Choroid plexus epithelial cell (primary cell): ENCODE measurements at places on chromosomes 3 and 15.

DNA sequence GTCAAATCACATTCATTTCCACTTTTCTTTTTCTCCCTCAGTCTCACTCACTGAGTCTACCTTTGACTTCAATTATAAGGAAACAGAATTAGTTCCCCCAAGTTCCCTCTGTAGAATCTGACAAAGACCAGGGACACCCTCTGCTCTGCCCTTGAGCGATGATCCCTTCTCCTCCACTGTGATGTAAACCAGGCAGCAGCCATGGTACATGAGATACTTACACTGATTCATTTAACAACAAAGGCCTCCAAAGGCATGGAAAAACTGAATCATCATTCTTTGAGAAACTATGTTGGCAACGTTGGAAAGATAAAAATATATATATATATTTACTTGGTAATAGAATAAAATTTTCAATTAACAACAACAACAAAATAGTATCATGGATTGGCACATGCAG is 84.1 kb downstream of the P3H2 start:
- peak; percentile 72 for DNase-seq

- no peak for DNase-seq
Observed at GRCh38 chr3:192183109-192183508, 544.2 kb downstream of the FGF12 start.

GRCh38 chr15:50107591-50108408 is 11.2 kb downstream of the ATP8B4 start:
- DNase-seq: no peak

DNA sequence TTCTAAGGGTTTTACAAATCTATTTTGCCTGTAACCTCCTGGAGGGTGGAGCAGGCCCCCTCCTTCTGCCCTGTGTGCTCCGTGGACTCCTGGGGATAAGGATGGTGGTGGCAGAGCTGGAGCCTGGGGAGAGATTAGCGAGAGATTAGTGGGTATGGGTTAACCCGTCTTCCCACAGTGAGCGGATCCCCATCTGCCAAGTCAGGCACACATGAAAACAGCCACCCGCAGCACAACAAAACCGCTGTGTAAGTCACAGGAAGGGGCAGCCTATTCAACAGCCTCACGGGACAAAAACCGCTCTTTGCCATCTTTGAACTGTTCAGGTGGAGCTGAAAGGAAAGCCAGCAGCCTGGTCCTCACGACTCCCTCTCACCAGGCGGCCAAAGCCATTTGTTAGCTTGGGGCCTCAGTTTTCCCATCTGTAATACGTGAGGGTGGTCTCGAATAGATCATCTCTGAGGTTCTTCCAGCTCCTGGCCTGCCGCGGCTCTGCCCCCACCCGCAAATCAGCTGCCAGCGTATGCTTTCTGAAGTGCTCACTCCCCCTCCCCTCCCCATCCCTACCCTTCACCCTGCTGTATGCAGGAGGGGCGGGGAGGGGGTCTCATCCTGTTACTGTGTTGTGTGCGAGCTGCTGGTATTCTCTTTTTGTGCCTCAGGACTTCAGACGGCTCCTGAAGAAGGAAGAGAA is 43.6 kb downstream of the PDIA5 start:
- DNase-seq: no peak

GRCh38 chr15:101852356-101852755 is 40.4 kb downstream of the OR4F15 start:
- no peak for DNase-seq

DNA sequence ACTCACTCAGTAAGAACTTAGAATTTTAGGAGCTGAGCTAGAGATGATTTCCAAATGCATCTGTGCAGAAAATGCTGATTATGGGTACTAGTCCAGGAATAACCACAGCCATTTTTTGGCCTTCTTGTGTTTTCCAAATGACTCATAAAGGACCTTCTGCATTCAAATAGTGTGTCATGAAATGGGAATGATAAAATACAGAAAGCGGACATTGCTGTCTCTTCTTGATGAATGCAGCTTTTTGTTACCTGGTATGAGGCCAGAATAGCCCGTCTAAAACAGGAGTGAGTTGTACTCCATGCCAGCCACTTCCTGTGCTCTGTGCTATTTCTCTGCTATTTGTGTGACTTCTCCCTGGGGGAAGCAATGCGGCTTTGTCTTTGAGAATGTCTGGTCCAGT is 20.5 kb upstream of the FRMD5 start:
- DNase-seq: peak; percentile 76

DNA sequence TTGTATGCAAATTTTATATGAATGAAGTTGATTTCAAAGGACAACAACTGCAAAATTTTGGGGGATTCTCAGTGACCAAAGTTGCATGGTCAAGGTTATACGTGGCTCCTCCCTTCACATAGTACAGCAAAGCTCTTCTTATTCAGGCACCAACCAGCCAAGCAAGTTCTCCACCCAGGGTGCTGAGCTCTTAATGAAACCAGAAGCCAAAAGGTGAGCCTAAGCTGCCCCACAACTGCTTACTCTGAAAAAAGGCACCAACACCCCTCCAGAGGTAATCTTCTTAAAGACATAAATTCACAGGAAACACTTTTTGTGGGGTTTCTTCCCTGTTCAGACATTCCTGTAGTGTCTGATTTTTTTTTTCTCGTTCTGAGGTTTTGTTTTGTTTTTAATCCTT is 106.1 kb upstream of the GMNC start:
- no peak for DNase-seq

DNA sequence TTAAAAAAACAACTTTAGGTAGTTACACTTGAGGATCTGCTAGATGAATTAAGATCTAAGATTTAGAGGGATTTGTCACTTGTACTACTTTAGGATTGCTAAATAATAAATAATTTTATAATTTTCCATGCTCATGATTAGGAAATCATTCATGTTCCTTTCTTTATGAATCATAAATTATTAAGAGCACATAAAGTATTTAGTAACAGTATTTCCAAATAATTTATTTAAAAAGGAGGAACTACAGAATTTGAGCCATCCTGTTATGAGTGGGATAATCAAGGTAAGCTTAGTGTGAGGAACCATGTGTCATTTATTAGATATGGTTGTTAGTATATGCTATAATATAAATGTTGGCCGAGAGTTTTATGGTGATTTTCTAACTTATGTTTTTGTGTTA is 37.5 kb upstream of the C3orf38 start:
- no peak for DNase-seq

- DNase-seq: peak; percentile 5
Observed at GRCh38 chr3:111589303-111590142, 5.6 kb downstream of the ZBED2 start.

GRCh38 chr15:57496946-57497869 is 94.5 kb upstream of the MYZAP start:
- DNase-seq: no peak

DNA sequence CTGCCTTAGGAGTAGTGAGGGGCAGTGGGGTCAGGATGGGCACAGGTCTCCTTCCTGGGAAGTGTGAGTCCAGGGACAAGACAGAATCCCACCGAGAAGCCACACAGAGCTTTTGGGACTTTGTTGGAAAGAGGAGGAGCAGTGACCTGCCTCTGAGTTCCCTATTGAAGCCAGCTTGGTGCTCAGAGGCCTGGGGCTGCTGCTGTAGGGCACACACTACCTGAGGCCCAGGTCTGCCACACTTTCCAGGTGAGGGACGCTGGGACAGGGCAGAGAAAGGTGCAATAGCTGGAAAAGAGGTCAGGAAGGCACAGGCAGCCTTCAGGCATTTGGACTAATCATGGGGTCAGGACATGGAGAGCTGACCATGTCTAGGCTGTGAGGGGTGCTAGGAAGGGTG is 67.7 kb downstream of the SCN5A start:
- no peak for DNase-seq

DNA sequence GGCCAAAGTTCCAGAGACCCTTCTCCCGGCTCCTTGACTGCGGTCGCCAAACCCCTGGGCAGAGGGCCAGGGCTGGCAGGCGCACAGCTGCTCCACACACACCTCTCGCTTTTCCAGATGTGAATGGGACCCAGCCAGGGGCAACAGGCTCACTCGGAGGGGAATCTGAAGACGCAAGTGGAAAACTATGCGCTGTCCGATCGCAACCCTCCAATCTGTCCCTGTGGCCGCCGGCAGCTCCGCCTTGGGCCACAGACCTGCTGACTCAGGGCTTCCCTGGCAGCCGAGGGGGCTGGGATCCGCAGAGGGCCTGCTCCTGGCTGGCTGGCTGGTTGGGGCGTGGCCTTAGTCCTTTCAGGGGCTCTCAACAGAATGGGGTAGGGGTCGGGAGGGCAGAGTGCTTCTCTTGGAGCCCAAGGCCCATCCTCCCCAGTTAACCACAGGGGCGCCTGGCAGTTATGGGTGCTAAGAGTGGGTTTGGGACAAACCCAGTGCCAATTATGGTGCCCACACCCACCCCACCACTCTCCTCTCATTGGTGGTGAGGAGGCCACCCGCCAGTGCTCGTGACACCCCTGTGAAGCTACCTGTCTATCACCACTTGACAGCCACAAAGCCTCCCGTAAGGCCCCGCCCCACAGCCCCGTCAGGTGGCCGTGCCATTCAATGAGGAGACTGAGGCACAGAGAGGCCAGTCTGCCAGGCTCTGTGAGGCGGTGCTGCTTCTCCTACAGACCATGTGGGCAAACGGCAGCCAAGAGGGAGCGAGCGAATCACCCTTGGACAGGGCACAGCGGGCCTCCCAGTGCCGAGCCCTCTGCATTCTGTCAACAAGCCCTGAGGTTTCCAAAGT is 53.8 kb downstream of the IQSEC1 start:
- peak; percentile 80 for DNase-seq

DNA sequence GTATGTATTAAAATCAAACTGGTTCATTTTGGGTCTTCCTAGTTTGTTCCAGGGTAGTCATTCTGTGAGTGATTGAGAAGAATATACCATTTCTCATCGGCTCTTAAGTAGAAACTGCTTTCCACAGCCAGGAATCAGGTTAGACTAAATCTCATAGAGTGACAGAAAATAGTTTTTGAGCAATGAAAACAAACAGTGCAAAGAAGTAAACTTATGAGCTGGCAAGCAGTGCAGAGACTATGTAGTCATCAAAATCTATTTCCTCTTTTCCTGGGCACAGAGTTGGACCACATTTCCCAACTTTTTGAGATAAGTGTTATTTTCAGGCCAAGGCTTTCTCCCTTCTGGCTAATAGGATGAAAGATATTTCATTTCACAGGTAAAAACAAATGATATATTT is 66.5 kb downstream of the UBE3A start:
- DNase-seq: peak; percentile 66

DNA sequence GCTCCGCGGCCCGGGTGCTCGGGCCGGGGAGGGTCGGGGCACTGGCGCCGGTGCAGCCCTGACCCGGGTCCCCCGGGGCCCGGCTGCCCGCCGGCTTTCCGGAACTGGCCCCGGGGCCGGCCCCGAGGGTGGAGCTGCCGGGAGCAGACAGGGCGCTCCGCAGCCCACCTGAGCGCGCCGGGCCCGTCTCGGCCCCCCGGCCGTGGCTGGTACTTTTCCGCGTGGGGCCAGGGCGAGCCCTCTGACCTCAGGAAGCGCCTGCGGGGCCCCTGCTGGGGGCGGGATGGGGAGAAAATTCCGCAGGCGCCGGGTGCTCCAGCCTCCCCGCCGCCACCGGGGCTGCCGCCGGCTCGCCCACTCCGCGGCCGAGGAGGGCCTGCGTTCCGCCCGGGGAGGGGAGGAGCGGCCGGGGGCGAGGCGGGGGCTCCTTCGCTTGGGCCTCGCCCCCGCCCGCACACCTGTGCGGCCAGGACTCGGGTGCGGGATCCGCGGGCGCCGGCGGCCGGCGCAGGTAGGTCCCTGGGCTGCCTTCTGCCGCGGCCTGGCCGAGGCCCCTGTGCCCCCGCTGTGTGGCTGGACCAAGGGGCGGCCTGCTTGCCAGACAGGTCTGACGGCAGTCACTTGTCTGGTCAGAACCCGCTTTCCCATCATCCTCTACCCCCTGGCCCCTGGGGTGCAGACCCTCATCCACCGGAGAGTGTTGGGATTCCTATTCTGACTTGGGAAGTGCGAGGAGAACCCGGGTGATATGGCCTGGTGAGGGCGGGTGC is 3.5 kb downstream of the FURIN start:
- DNase-seq: no peak

DNA sequence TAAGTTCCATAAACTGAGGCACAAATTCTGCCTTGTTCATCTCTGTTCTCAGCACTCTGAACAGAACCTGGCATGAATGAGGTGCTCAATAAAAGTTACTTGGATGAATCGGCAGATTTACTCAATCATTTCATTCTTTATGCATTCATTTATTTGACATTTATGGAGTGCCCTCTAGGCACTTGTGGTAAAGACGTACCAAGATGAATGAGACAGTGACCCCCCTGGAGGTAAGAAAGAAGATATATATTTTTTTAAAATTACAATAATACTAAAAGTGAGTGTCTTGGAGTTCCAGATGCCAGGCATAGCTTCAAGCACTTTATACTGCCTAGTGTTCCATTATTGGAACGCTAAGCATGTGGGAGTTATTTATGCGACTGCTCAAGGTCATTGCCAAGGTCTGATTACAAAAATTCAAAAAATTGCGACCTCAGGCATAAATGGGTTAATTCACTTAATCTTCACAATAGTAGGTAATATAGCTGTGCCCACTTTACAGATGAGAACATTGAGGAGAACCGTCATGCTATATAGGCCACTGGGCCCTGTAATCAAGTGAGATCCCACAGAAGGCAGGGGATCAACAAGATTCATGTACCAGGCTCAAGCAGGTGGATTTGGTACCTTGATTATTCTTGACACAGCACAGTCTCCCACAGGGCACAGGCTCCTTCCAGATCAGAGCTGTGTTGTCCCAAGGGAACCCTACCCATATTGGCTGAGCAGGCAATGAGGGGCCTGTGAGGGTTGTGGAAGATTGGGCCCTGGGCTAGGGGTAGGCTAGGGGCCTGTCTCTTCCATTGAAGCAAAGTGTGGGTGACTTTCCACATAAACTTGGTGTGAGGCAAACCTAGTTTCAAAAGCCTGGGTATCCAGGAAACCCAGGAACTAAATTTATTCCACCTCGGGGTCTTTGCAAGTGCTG is 10.7 kb downstream of the XIRP1 start:
- no peak for DNase-seq
